Cortex of kidney (tissue), 1 donor: ENCODE measurements at places on chromosomes 7 and 10.

DNA sequence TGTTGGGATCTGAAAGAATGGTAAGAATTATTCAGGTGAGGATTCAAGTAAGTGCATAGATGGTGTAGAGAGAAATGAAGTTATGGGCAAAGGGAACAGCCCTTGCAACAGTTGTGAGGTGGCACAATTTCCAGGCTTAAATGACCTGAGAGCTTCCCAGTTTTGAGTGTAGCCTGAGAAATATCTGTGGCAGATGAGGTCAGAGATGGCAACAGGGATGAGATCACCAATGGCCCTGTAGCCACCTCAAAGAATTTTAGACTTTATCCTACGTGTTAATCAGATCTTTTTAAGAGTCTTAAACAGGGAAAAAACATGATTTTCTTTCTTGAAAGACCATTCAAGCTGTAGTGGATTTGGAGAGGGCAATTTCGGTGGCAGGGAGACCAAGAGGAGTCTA is 1.9 kb upstream of the NRF1 start:
- no peak for DNase-seq

- no peak for DNase-seq
These were observed 15.6 kb upstream of the PPIF start for GRCh38 chr10:79331709-79332108.

DNA sequence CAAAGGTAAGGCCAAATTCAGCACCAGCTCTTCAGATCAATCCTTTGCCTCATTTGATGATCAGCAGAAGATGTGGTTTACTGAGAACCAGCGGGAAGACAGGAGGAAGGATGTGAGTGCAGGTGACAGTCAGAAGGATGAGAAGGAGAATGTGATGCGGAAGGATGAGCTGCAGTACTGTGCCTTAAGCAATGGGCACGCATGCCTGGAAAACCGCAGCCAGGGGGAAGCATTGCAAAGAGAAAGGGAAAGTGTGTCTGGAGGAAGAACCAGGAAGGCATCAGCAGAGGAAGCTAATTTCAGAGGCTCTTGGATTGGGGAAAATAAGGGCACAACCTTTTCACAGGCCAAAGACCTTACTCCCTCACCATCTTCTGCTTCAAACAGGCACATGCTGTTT is 25.7 kb downstream of the C10orf71 start:
- DNase-seq, result no peak

DNA sequence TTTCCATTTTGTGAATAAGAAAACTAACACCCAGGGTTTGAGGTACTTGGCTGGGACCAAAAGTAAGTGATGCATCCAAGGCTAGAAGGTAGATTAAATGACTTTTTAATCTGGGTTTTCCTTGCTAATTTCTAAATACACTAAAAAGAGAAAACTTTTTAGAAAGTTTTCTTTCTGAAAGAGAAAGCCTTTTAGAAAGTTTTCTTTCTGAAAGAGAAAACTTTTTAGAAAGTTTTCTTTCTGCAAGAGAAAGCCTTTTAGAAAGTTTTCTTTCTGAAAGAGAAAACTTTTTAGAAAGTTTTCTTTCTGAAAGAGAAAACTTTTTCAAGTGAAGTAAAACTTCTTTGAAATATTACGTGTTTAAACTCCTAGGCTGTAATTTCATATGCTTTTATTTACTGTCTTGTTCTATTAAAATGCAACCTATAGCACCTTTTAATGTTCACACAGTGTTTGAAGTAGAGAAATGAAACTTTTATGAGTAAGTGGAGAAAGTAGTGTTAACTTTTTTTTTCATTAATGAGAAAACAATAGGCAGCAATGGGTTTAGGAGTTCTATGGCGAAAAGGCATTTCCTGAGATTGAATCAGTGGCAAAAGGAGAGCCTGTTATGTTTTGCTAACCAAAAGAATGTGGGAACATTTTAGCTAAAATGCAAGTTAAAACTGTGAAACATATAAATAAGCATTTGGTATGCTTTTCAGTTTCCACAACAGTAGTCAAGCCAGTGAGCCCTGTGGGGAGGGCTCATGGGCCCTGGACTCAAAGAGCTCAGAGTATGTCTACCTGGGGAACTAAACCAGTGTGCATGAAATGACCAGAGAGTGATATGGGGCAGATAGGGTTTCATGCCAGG is 103.7 kb downstream of the RBM20 start:
- no peak for DNase-seq

DNA sequence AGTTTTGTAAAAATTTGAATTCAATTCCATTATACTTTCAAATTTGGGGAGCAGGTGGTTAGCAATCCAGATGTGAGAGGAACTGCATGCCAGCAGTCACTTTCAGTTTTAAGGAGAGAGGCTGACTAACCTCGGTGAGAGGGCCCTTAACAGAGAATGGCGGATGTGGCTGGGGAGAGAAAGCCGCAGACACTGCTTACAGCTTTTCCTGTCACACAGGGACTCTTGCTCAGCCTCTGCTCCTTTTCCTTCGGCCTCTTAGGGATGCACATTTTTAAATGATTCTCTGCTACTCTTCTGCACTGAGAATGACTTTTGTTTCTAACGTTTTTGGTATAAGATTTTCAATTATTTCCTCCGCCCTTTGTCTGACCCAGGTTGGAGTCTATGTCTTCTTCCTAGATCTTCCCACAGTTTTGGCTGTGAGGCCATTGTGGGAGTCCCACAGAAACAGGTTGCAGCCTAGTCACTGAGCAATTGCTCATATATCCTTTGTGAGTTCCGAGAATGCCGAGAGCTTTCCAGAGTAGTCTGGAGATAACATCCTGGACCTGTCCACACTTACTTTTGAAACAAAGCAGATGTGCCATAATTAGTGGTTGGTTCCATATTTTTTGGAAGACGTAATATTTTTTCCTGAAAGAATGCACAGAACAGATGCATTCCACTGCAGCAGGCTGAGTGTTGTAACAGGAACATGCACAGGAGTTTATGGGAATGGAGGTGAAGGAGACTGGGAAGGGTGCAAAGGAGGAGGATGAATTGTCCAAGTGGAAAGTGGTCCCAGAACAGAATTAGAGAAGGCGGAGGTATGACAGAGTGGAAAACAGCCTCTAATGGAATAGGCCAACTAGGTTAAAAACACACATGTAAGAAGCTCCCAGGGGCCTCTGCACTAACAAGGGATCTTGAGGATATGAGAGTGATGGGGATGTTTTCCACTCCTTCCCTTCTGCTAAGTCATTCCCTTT is 168.0 kb upstream of the ZNF32 start:
- no peak for DNase-seq

DNA sequence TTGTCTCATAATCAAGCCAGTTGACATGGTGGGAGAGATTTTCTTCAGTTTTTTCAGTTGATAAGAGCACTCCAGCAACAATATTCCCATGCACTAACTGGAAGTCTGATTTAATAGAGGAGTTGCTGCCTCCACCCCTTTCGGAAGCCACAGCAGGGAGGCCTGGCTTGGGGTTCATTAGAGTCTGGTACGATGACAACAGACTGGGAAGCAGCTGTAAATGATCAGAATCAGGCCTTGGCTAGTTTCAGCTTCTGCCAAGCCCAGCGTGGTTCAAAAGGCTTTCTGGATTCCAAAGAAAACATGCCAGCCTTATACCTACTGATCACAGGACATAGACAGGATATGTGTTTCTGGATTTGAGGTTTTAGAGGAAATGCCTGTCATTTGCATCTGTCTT is 274.0 kb downstream of the CSTF2T start:
- DNase-seq, result no peak

DNA sequence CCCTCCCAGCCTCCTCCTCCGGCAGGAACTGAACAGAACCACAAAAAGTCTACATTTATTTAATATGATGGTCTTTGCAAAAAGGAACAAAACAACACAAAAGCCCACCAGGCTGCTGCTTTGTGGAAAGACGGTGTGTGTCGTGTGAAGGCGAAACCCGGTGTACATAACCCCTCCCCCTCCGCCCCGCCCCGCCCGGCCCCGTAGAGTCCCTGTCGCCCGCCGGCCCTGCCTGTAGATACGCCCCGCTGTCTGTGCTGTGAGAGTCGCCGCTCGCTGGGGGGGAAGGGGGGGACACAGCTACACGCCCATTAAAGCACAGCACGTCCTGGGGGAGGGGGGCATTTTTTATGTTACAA is 83.3 kb downstream of the PAX2 start:
- no peak for DNase-seq

DNA sequence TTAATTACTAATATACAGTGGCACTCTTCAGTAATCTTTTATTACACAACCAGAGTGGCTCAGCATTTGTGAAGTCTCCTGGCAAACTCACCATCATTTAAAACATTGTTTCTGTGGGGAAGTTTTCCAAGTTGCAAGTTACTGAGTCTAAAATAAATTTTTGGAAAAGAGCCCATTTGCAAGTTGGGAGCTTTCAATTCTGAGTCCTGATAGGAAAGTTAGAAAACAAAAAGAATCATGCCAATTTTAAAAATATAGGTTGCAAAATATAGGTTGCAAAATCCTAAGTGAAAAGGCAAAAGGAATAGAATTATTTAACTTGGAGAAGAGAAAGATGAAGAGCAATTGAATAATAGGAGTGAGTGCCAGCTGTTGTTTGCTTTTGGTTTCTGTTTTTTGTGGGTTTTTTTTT is 378.8 kb upstream of the C7orf33 start:
- no peak for DNase-seq

- DNase-seq, result no peak
These were observed 57.9 kb downstream of the MTPN start for GRCh38 chr7:135919071-135919841.

DNA sequence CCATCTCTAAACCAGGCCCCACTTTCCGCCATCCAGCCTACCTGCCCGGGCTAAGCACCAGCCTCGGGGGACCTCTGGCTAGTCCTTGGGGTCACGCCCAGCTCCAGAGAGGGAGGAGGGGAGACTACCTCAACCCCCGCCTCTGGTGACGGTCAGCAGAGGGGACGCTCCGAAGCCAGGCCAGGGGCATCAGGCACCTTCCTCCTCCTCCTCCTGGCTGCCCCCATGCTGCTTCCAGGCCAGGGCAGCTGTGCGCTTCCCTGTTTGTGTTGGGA is 4.0 kb upstream of the SMARCD3 start:
- no peak for DNase-seq

GRCh38 chr10:130430291-130430690 is 294.1 kb downstream of the GLRX3 start:
- DNase-seq, result no peak

- no peak for DNase-seq
These were observed 75.2 kb downstream of the WAPL start for GRCh38 chr10:86446440-86446839.

GRCh38 chr10:6667679-6668270 is 87.7 kb upstream of the PRKCQ start:
- DNase-seq, result no peak

DNA sequence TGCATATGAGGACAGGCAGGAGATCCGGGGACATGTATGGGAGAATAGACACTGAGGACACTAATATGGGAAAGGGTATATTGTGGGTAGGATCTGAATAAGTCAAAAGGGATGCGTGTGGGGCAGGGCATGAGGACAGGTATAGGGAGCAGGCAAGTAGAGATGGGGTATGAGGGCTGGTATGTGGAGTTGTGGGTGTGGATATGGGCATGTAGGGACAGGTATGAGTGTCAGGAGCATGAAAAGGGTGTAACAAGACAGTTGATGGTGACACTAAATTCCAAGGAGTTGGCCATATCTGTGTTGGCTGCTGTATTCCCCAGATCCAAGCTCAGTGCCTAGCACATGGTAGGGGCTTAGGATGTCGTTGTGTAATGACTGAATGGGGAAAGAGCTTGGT is 84.4 kb upstream of the PAX2 start:
- no peak for DNase-seq

DNA sequence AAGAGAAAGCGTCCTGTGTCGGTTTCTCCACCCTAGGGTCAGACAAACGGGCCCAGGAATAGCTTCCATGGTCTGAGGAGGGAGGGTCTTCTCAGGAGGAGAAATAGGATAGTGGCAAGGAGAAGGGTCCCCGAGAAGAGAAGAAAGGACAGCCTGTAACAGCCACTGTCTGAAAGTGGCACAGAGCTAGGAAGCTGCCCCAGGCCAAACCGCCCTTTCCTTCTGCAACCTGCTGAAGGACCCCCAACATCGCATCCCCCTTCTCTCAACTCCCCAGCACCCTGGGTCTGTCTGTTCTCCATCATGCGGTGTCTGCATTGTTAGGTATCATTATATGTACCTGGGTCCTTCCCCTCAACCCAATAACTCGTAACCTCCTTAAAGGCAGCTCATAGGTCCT is 47.1 kb downstream of the COL17A1 start:
- DNase-seq, result no peak

GRCh38 chr10:72158176-72158575 is 57.6 kb upstream of the ANAPC16 start:
- no peak for DNase-seq

- DNase-seq, result no peak
These were observed 28.2 kb upstream of the ACSL5 start for GRCh38 chr10:112345743-112346142.

DNA sequence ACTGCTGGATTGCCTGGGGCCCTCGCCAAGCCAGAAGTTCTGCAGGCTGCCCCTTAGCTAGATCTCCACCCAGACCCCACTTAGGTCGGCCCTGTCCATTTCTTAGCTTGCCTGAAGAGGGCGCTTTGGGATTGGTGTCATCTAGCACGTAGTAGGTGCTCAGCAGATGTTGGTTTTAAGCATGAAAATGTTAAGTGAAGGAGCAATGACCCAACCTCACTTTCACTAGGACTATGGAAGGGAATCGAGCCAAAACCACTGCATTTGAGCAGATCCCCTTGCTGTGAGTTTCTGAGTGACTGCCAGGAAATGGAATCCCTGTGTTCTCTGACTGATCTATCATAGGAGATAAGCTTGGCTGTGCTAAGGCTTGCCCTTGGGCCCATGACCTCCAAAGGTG is 131.7 kb upstream of the EEPD1 start:
- no peak for DNase-seq

DNA sequence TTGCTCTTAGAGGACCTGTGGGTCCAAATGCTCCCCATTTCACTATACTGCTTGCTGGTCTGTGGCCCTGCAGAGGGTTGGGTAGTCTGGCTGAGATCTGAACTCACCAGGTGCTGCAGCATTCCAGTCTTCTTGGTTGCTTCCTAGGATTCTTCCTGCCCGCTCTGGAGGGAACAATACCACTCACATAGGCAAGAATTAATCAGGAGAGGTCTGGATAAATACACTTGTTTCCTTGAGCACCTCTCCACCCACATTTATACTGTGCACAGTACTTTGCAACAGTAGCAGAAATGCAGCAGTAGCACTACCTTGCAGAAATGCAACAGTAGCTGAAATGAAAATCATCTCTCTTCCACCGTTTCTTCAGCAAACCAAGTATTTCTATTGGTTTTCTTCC is 125.3 kb downstream of the INSYN2A start:
- DNase-seq, result no peak

GRCh38 chr10:130740915-130741750 is 570.4 kb downstream of the TCERG1L start:
- DNase-seq, result no peak
